ENCODE measurements at places on chromosomes 11 and 22.

- DNase-seq, result no peak
Measured at GRCh38 chr22:23383491-23384361, 196.4 kb downstream of the IGLL1 start.

- peak; percentile 21 for DNase-seq
Measured at GRCh38 chr11:35391922-35392688, 27.3 kb downstream of the SLC1A2 start.

GRCh38 chr11:77082838-77083565 lies 16.2 kb downstream of the CAPN5 start:
- DNase-seq, result no peak

DNA sequence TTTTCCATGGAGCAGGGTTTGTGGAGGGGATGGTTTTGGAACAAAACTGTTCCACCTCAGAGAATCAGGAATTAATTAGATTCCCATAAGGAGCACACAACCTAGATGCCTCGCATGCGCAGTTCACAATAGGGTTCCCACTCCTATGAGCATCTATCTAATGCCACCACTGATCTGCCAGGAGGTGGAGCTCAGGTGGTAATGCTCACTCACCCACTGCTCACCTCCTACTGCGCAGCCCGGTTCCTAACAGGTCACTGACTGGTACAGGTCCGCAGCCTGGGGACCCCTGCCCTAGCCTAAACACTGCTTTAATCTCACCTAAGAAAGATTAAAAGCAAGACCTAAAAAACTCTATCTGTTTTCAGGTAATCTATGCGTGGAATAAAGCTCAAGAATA lies 553.0 kb downstream of the JRKL start:
- no peak for DNase-seq

DNA sequence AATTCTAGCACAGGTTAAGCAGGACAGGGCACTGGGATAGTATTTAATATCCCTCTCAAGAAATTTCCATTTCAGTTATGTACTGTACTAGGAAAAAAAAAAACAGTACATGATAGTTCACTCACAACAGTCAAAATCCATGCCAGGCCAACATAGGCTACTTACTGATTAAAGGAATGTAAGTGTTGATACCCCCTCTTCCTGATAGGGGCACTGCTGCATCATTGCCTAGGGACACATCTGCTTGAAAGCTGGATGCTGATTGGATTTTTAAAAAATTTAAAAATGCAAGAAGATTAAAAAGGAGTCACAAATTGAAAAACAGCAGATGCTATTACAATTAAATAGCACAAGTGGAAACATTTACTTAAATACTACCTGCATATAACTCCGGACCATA lies 43.4 kb downstream of the APOL5 start:
- no peak for DNase-seq

DNA sequence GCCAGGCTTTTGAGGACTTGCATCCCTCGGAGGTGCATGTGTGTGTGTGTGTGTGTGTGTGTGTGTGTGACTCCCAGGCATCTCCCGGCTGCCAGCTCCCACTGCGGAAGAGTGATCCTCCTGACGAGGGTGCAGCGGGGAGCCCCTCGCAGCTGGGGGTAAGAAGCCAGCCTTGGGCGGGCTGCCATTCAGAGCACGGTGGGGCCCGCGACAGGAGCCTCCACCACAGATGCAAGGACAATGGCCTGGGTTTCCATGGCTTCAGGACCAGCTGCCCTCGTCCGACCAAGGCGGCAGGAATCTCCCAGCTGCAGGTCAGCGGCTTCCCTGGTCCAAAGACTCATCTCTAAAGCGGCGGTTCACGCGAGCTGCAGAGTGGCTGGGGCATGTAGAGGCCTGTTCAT lies 908.5 kb downstream of the BRD1 start:
- DNase-seq, result no peak

GRCh38 chr11:64070314-64070681 lies 34.6 kb downstream of the FLRT1 start:
- DNase-seq, result no peak

GRCh38 chr11:17476317-17477083 lies at the start of gene ABCC8:
Gene ABCC8, minus strand, starts transcription at chr11:17476845. Its CDS starts 69 bp downstream, at chr11:17476776.
- DNase-seq, result no peak

DNA sequence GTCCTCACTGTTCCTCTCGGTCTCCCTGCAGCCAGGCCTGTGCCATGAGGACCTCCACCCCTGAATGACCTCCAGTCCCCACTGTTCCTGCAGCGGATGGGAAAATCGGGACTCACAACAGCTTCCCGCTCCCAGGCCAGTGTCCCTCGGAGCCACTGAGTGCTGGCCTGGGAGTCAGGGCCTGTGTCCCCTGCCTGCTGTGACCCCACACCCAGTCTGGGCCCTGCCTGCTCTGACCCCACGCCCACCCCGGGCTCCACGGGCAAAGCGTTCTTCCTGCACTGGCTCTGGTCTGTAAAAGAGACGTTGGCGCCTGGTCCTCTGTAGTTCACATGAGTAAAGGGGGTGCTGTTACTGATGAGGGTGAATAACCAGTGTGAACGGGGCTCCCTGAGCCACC lies 73.0 kb upstream of the SHISAL1 start:
- no peak for DNase-seq

DNA sequence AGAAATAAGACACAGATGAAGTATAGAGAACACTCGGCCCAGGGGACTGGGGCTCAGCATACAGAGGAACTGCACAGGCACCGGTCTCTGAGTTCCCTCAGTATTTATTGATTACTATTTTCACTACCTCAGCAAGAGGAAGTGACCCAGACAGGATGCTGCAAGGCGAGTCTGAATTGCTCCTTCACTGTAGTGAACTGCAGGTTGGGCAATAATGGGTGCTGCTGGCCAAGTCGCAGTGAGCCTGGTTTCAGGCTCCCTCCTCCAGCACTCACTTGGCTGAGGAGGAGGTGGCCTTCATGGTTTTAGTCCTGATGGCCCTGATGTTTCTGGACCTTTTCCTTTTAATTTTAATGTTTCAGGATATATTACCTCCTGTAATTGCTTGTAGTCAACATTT lies 10.4 kb downstream of the OR52K2 start:
- DNase-seq, result no peak

GRCh38 chr11:19432370-19433061 lies 191.8 kb upstream of the E2F8 start:
- no peak for DNase-seq

DNA sequence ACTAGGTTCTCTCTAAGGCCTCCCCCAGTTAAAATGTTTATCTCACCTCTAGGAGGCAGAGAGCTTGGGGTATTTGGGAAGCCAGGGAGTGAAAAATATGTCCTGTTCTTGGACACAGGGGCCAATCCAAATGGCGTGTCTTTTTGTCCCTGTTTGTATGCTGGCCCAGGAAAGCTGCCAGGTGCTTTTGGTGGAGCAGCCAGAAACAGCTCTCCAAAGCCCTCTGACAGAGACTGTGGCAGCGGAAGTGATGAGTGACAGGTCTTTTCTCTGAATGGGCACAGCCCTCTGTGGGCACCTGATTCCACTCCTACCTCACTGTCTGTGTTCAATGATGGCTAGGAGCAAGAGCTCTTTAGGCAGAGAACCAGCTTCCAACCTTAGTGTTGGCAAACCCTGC lies 106.4 kb upstream of the KIRREL3 start:
- no peak for DNase-seq

- DNase-seq, result no peak
Measured at GRCh38 chr22:38431266-38432010, 23.6 kb downstream of the KCNJ4 start.

GRCh38 chr22:27729246-27729645 lies 72.3 kb downstream of the MN1 start:
- no peak for DNase-seq

All from esophagus squamous epithelium (tissue), 5 donors.